ENCODE measurements at places on chromosomes 1 and 21.

GRCh38 chr1:218166268-218166945 is 118.7 kb upstream of the RRP15 start:
- DNase-seq, result no peak

GRCh38 chr1:194060481-194060880 is 874.1 kb upstream of the B3GALT2 start:
- DNase-seq, result no peak

GRCh38 chr1:22972760-22973159 is at the start of gene LACTBL1:
LACTBL1 (minus strand) TSS chr1:22972866; CDS start chr1:22972316, 550 bp downstream.
- DNase-seq, result no peak

GRCh38 chr1:179146476-179146875 is 64.6 kb downstream of the TOR3A start:
- no peak for DNase-seq

GRCh38 chr1:160011781-160012180 is 20.0 kb downstream of the PIGM start:
- DNase-seq, result no peak

DNA sequence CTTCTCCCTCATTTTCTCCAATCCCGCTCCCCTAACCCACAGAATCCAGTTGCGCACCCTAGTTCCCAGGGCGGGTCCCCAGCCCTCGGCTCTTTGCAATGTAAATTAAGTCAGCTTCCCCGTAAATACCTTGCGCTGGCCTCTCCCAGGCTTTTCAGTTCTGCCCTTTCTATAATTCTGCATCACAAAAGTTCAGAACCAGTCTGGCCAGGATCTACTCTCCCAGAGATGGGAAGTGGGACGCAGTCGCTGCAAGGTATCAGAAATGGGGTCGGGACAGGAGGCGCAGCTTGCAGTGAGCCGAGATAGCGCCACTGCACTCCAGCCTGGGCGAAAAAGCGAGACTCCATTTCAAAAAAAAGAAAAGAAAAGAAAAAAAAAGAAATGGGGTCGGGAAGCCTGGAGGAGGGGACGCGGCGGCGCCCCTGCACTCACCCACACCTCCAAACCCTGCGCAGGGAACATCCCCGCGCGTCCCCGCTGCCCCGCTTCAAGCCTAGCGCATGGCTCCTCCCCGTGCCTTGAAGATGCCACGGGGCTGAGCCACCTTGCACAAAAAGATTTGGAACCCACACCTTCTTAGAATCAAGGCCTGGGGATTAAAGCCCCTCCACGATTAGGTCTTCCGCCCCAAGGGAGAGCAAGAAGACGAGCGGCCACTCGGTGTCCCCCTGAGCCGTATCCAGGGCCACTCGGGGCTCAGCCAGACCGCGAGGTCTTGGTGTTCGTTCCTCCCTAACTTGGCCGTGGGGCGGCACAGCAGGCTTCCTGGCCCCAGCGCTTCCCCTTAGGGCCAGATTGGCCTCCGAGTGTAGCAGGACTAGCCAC is 27.2 kb upstream of the ITLN2 start:
- no peak for DNase-seq

DNA sequence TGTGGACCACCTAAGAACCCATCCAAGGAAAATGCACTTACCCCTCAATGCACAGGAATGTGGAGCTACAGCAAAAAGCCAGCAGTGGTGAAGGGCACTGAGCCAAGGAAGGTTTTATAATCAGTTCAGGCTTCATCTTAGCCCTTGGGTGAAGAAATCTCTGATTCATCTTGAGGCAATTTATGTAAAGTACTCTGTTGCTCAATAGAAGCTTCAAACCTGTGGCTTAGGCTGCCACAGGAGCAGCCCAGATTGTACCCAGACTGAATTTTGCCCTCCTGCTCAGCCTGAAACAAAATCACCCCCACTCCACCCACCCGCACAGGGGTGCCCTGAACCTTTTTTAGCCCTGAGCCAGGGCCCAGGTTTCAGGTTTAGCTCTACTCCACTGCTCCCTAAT is at the start of gene S100A12:
TSS of gene S100A12 (minus strand) at position 111 of the 400 bp plus-strand sequence. CDS start 1,029 bp downstream, outside the sequence.
- peak; percentile 70 for DNase-seq

DNA sequence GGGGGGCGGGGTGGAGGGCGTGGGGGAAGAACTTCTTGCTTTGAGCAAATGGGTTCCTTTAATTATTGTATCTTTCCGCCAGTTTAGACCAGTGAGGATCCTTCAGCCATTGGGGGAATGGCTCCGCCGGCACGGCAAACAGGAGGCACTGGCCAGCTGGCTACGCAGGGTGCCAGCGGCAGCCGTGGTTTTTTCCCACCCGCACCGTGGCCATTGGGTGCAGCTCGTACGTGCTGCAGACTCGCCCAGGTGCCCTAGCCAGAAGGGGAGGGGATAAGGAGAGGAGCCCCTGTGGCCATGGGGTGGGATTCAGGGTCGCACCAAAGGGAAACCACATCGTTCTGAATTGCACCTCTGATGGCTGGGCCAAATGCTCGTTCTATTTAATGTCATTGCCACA is 65.6 kb downstream of the RGSL1 start:
- DNase-seq, result no peak
